ENCODE measurements at places on chromosomes 2 and 18.

- no peak for DNase-seq
Measured at GRCh38 chr2:149219856-149220255, 110.5 kb upstream of the LYPD6 start.

GRCh38 chr2:61549546-61549945 is 11.4 kb upstream of the XPO1 start:
- no peak for DNase-seq

- no peak for DNase-seq
Measured at GRCh38 chr18:72720116-72720515, 147.7 kb downstream of the NETO1 start.

DNA sequence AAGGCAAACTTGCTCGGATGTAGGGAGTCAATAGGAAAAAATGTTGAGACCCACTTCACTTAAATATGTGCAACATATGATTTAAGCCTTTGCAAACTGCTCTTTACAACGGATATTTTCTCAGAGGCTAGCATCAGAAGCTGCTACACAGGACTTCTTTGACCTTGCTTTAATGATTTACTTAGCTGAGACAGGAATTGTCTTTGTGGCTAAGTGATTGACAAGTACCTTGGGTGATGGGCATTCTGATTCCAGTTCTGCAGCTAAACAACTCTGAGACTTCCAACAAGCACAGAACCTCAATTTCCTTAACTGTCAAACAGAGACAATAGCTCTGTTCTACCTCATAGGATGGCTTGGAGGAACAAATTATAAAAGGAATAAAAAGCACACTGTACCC is 150.2 kb downstream of the NCKAP5 start:
- DNase-seq = no peak

GRCh38 chr2:95526360-95527341 is 42.1 kb upstream of the TRIM43B start:
- peak; percentile 77 for DNase-seq

DNA sequence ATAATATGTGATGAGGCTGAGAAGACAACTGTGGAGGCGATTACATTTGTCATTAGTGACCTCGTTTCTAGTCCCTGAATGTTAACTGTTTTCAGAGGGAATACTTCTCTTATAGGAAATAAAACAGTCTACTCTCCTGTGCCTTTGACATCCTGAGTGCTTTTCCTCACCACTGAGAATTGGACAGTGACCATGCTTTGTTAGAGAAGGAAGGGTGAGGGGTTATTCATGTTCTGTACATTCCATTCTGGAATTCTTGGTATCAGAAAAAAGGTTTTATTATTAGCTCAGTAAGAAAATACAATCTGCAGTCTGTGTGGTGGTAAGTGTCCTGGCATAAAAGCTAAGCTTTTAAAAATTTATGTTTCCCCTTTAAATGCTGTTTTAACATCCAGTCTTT is 58.8 kb downstream of the PARD3B start:
- no peak for DNase-seq

DNA sequence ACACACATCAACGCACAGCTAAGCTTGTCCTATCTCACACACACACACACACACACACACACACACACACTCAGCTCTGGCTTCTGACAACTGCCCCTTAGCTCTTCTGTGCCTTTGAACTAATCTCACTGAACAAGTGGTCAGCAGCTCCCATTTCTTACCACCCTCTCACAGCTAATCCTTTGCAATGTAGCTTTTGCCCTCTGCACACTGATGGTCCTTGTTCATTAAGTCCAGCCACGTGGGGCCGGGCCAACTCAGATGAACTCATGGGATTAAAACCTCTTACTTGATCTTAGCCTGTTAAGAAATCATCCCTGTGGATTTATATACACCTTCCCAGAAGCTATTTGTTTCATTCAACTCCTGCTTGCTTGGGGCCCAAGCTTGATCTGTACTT is 36.6 kb downstream of the DPYSL5 start:
- DNase-seq = no peak

DNA sequence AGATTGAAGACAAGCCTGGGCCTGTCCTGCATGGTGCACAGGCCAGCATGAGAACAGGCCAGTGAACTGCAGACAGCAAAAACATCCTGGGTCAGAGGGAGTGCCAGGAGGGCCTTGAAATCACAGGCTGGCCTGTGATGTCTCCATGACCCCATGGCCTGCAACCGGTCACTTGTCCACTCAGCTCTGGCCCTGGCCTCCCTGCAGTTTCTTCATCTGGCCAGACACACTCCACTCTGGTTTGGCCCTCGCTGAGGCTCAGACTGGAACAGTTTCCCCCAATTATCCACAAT is 12.6 kb downstream of the CYRIA start:
- DNase-seq = no peak

GRCh38 chr18:30487962-30488361 is 554.6 kb downstream of the DSC3 start:
- no peak for DNase-seq

DNA sequence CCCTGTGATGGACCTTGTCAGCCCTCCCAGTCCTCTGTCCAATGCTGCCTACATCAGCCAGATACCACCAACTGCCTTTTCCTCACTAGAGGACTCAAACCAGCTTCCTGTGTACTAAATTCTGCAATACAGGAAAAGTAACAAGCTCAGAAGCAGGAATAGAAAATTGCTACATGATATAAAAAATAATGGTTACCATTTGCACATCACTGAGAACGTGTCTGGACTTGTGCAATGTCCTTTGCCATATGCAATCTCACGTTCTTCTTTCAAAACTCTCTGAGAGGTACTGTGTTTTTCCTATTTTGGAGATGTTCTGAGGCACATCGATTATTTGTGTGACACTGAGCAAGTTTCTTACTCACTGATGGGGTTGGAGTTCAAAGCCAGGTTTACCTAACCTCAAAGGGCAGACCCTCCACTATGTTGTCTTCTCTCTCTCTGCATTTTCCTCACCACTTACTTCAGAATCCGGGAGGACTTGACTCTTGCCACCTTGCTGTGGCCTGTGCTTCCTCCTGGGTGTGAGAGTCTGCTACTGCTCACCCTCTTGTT is 12.1 kb downstream of the UPP2 start:
- no peak for DNase-seq

- no peak for DNase-seq
Measured at GRCh38 chr18:59699750-59700534, 2.7 kb upstream of the CCBE1 start.

GRCh38 chr2:54876764-54877163 is 153.3 kb downstream of the EML6 start:
- no peak for DNase-seq

DNA sequence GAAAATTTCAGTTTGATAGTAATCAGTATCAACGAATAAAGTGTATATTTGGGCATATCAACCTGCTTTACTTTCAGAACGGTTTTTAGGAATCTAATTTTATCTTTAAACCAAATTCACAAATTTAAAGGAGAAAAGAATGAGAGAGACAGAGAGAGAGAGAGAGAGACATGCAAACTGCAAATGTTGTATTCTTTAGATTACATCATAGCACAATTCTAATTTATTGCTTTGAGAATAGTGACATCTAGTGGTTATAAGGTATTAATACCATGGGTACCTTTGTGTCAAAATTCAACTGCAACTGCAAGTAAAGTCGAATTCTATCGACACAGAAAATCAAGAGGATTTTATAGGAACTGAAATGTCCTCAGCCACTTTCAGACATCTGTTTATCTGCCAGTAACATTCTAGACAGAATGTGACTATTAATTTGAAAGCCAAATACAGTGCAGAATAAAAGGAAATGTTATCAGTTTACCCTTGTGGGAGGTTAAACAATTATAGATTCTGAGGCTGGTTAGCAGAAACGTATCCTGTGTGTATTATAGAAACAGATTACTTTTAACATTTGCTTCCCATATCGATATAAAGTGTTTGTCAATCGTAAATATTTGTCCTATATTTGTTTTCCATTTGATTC is 529.8 kb upstream of the VRK2 start:
- peak; percentile 45 for DNase-seq

- DNase-seq = no peak
Measured at GRCh38 chr2:29817801-29818680, 103.3 kb downstream of the ALK start.

GRCh38 chr18:79910563-79911343 is 40.7 kb downstream of the SLC66A2 start:
- DNase-seq = no peak

DNA sequence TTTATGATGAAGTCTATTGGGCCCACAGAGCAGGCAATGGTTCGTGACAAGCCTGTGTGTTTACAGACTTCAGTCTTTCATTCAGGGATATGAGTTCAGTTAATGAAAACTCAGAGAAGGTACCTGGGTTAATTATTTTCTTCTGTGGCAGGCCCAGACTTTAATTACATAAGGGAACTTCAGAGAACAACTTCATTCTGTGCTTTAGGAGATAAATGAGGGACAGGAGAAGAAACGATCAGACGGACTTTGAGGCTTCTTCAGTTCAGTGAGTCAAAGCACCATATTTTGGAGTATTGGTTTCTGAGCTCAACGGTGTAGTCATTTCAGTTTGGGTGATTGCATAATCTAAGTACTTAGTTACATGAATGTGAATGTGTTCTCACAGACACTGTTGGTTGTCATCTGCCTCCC is 203.0 kb upstream of the KCNJ3 start:
- DNase-seq = peak; percentile 37

DNA sequence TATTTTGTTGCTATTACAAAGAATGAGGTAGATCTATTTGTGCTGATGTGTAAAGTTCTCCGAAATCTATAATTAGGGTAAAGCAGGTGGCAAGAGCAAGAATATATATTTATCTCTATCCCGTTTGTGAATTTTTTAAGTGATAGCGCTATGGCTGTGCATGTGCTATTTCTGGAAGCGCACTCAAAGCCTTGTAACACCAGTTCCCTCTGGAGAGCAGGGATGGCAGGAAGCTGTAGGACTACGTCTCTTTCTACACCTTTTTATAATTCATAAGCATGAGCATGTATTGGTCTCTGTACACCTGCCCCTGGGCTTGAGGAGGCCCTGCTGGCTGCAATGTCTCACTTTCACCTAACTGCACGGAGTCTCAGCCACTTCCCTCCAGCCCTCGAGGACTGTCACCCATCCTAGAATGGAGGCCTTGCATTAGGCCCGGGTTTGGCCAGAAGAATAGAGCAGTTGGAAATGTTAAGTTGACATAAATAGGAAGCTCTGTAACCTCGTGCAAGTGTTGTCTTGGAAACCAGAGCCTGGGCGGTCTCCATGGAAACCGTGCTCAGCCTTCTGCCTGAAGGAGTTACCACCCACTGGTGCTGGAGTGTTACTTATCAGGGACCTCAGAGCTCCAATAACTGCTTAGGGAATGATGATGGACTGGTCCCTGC is 20.9 kb downstream of the ITM2C start:
- DNase-seq = no peak

- DNase-seq = no peak
Measured at GRCh38 chr2:173434762-173435569, 80.3 kb downstream of the CDCA7 start.

- DNase-seq = peak; percentile 35
Measured at GRCh38 chr2:160583146-160583535, 89.5 kb upstream of the RBMS1 start.

GRCh38 chr2:128817813-128818212 is 499.1 kb upstream of the HS6ST1 start:
- no peak for DNase-seq

DNA sequence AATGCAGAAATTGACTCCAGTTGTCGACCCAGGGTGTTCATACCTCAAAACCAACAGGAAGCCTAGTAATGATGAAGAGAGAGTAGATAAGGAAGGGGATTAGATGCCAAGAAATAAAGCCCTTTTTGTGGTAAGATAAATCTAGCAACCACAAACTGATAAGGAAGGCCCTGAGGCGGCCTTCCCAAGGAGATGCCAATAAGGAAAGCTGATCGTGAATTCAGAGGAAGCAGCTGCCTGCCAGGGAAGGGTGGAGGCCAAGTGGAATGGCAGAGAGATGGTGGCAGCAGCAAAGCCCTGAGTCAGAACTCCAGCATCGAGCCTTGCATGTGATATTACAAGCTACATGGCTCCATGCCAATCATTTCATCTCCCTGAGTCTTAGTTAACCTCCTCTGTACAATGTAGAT is 126.3 kb downstream of the IRS1 start:
- DNase-seq = no peak

DNA sequence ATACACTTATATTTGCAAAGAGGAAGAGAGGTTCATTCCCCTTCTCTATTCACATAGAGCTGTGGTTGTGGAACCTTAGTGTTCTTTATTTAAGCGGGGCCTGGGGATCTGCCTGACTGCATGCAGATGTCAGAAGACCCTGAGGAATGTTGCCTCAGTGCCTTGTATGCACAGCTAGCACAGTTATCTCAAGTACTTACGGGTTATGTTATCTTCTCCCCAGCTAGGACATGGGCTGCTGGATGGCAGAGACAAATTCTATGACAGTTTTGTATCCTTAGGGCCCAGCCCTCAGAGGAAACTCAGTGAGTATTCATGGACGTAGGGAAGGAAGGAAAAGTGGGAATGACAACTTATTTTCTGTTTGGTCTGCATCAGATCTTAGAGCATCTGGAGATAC is 37.7 kb upstream of the RTN4 start:
- DNase-seq = no peak

DNA sequence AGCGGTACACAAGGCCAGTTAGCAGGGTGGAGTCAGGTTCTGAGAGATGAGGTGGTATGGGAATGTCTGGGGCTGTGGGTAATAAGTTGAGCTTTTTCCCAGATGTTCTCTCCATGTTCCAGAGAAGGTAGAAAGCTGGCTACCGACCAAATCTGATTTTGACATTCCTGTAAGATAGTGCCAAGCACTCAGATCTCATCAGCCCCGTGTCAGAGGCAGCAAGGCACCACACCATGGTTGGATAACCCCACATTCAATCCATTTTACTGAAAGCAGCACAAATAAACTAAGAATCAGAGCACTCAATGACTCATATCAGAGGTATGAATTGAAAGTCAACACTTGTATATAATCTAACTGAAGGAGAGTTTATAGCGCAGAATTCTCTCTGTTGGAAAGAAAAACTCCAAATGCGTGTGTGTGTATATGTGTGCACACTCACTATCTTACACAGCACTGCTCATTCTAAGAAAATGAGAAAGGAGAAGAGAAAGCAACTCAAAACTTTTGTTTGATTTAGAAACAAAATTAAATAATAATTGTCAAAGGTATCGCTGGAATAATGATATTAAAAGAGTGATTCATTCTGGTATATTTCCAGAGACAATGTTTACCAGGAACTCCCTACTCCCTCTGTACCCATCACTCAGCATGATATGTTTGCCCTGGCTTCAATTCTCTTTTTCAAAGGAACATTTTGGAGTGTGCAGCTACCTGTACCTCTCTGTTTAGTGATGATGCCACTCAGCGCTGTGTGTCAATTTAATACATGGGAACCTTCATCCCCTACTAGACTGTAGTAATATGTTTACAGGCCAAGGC is 375.1 kb upstream of the ID2 start:
- no peak for DNase-seq

DNA sequence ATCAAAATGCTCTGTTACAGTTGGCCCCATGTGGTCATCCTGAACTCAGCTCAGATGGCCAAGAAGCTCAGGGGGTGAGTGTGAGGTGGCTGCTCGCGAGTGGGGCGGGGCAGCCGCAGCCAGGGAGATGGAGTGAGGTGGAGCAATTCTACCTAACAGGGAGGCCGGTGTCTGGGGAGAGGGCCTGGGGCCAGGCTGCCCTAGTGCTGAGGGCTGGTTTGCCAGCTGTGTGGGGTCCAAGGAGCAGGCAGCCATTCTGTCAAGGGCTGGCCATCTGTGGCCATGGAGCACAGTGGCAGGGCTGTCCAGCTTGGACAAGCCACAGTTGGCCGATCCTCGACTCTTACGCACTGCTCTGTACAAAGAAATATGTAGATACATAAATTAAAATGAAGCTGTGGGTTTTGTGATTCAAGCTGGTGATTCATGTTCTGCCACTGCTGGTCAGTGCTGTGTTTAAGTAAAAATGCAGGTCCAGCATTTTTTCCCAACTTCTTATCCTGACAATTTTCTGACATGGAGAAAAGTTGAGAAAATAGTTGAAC is 82.1 kb downstream of the HS6ST1 start:
- no peak for DNase-seq
